Breast epithelium (tissue), 4 donors: ENCODE measurements at places on chromosomes 16 and 17. TPM values are rescaled to one million over a fixed set of nuclear protein-coding genes. Genes with fewer than 3 reads are reported as not detected.

TNS4 gene
- 30.5 TPM for total RNA-seq

SOST gene
- not detected for total RNA-seq

KRTAP29-1 gene
- not detected for total RNA-seq

CD7 gene
- not detected for total RNA-seq

TBC1D3C gene
- total RNA-seq = not detected

CMTM2 gene
- total RNA-seq = not detected

- no peak overlapping the region for H3K4me3 ChIP-seq
- DNase-seq = no peak
- H3K27ac ChIP-seq = no peak overlapping the region
- no peaks in the 10 kb centered on the region for H3K4me1 ChIP-seq
- H3K36me3 ChIP-seq = no peaks in the 10 kb centered on the region
These were observed 1728.3 kb downstream of the TP53TG3F start for GRCh38 chr16:35187665-35188225.

DNA sequence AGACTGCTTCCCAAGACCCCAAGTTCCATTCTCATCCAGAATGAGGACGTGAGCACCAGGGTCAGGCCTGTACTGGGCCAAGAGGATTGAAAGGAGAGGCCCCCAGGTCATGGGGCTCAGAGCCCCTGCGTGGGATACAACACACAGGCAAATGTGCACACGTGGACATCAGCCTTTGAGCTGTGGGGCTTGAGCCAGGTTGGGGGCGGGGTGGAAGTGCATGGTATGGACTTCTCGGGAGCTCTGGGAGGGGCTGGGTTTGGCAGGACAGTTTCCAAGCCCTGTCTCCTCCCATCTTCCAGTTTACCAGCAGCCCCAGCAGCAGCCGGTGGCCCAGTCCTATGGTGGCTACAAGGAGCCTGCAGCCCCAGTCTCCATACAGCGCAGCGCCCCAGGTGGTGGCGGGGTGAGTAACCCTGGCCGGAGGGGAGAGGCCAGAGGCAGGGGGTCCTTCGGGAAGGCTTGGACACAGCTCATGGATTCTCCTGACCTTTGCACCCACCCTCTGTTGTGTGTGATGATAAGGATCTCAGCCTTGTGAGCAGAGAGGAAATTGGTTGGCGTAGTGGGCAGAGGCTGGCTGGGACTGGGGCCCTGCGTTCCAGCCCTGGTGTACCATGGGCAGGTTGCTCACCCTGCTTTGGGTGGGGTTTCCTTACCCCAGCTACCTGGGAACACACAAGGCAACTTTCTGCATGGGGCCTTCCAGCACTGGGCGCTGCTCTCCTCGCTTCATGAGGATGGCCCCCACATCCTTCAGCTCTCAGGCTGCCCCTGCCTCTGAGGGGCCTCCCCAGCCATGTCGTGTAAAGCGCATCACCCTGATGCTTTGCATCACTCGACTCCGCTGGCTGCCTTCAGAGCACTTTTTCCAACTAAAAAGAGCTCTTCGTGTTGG lies 10.4 kb upstream of the LASP1NB start:
- peak; percentile 17 for DNase-seq
- H3K4me1 ChIP-seq = no peaks in the 10 kb centered on the region
- peak overlapping the region; percentile 34 for H3K27ac ChIP-seq
- H3K36me3 ChIP-seq = peaks cover 8% of the 10 kb centered on the region

DNA sequence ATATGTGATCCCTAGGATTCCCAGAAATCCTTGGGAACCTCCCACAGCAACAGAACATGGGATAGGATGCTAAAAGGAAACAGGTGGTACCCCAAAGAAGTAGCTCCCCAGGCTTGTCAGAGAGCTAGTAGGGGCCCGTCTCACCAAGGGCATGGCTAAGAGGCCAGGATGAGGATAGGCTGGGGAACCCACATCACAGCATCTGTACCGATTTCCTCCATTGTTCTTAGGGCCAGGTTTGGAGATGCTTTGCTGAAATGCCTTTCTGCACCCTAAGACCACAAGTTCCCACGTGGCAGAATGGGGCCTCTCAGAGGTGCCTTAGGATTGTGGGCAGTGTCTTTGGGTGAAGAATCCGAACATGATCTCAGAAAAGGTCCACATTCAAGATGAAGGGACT lies 169.5 kb downstream of the HS3ST3B1 start:
- no peak overlapping the region for H3K4me3 ChIP-seq
- no peaks in the 10 kb centered on the region for H3K36me3 ChIP-seq
- no peaks in the 10 kb centered on the region for H3K4me1 ChIP-seq
- H3K27me3 ChIP-seq = no peaks in the 10 kb centered on the region
- DNase-seq = no peak
- H3K27ac ChIP-seq = no peak overlapping the region

- peak overlapping the region; percentile 84 for H3K4me3 ChIP-seq
- peaks cover 8% of the 10 kb centered on the region for H3K4me1 ChIP-seq
- H3K27me3 ChIP-seq = no peaks in the 10 kb centered on the region
- no peaks in the 10 kb centered on the region for H3K36me3 ChIP-seq
- H3K27ac ChIP-seq = peak overlapping the region; percentile 91
These were observed 586 bp downstream of the MEAK7 start for GRCh38 chr16:84503751-84504395.

GRCh38 chr17:51154176-51154575 lies 817 bp downstream of the NME1 start:
- no peaks in the 10 kb centered on the region for H3K27me3 ChIP-seq
- no peak for DNase-seq
- H3K27ac ChIP-seq = peak overlapping the region; percentile 91
- H3K4me1 ChIP-seq = peaks cover 6% of the 10 kb centered on the region
- peak overlapping the region; percentile 79 for H3K4me3 ChIP-seq

DNA sequence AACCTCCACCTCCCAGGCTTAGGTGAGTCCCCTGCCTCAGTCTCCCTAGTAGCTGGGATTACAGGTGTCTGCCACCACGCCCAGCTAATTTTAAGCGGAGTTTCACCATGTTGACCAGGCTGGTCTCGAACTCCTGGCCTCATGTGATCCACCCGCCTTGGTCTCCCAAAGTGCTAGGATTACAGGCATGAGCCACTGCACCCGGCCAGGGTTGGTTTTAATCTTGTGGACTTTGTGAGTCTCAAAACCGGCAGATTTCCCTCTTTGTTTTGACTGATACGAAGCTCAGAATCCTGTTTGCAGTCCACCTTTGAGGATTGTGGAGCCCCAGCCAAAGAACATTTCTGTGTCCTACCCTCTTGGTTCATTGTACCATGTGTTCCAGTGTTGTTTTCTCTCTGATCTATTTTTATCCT lies 16.4 kb upstream of the CPSF4L start:
- peaks cover 8% of the 10 kb centered on the region for H3K4me1 ChIP-seq
- H3K36me3 ChIP-seq = no peaks in the 10 kb centered on the region
- H3K4me3 ChIP-seq = no peak overlapping the region
- DNase-seq = no peak
- H3K27me3 ChIP-seq = no peaks in the 10 kb centered on the region

DNA sequence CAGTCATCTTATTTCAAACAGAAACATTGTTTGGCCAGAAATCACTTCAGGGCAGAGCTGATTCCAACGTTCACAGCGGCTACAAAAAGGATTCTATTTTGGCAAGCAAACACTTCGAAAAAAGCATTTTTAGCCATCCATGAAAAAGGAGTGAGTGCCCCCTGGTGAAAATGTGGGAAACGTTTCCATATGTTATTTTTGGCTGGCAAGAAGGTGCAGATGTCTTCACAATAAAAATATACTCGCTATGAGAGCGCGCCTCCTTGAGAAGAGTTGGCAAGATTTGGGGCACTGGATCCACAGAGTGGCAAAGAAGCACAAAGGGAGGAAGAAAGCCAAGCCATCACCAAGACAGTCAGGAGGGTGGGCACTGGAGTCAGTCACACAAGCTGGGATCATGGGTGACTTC lies 191.1 kb downstream of the CHD9NB start:
- no peak for DNase-seq
- H3K27ac ChIP-seq = no peak overlapping the region
- no peaks in the 10 kb centered on the region for H3K36me3 ChIP-seq
- H3K27me3 ChIP-seq = no peaks in the 10 kb centered on the region
- H3K4me1 ChIP-seq = no peaks in the 10 kb centered on the region
- no peak overlapping the region for H3K4me3 ChIP-seq

- no peak overlapping the region for H3K27ac ChIP-seq
- H3K4me3 ChIP-seq = no peak overlapping the region
- no peaks in the 10 kb centered on the region for H3K27me3 ChIP-seq
- no peaks in the 10 kb centered on the region for H3K4me1 ChIP-seq
These were observed 29.3 kb downstream of the SLC13A5 start for GRCh38 chr17:6683730-6684459.

DNA sequence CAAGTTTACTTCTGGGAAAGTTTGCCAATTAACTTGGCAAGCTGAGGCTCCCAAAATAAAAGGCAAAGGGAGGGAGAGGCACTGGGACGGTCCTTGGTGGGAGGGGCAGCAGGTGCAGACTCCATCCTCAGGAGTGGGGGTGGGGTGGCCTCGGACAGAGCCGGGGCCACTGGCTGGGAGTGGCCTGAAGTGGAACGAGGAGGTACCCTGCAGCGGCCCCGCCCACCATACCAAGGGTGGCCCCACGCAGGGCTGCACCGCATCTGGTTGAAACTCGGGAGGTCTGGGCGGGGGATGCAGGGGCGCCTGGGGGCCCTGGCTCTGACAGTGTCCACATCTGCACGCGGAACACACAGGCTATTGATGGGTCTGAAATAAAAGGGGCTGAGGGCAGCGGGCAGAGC lies 42.4 kb upstream of the SLC38A10 start:
- peak overlapping the region; percentile 86 for H3K27ac ChIP-seq
- no peak for DNase-seq
- H3K4me1 ChIP-seq = peaks cover 25% of the 10 kb centered on the region
- H3K36me3 ChIP-seq = no peaks in the 10 kb centered on the region
- H3K4me3 ChIP-seq = no peak overlapping the region

DNA sequence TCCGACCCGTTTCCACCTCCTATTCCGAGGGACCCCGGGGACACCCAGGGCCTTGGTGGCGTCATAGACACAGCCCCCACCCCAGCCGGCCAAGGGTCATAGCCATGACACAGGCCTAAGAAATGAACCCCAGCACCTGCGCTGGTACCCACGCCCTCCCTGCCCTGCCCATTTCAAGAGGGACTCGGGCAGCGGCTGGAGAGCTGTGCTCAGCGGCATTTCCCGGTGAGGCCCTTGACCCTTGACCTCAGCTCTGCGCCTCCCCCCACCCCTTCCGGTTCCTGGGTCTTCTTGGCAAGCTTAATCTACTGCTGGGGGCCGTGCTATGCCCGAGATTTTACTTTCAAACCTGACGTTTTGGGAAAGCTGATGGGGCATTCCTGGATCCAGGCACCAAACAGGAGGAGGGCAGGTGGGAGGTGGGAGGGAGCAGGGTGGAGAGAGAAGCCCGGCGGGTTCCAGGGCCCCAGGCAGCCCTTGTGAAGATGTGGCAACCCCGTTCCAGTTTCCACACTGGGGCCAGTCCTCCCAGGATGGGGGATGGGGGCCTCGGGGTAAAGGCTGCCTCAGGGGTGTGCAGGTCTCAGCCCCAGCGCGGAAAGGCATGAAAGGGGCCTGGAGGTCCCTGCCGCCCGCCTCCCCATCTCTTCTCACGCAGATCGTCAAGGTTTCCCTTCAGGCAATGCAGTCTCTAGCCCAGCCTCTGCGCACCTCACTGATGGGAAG lies at the start of gene SLC22A31:
TSS of gene SLC22A31 (minus strand) at position 414 of the 726 bp plus-strand sequence. CDS start at position 378, 36 bp downstream.
- peaks cover 9% of the 10 kb centered on the region for H3K4me1 ChIP-seq
- H3K27ac ChIP-seq = no peak within 1 kb of the TSS
- H3K4me3 ChIP-seq = peak within 1 kb of the TSS; percentile 68
- DNase-seq = no peak

DNA sequence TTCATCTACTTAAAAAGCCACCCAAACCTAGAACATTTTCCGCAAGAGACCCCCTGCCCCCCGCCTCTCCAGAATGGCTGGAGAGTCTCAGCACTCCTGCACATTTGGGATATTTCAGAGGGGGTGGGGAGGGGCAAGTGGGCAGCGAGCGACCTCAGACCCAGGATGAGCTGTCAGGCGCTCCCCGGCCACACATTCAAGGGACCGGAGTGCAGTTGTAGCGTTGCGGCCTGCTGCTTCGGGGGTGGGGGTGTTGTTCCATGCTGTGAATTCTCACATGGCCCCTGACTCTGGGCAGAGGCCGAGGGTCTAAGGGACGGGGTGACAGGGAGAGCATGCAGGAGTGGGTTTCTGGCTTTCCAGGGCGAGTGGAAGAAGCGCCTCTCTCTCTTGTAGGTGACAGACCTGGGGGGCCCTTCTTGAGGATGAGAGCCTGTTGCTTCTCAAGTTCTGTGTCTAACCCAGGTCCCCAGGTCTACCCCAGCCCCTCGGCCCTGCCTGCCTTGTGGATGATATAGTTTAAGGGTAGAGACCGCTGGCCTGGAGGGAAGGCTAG lies 231.2 kb downstream of the SEC14L1 start:
- H3K4me1 ChIP-seq = peaks cover 50% of the 10 kb centered on the region
- no peaks in the 10 kb centered on the region for H3K27me3 ChIP-seq
- no peaks in the 10 kb centered on the region for H3K36me3 ChIP-seq
- H3K27ac ChIP-seq = peak overlapping the region; percentile 95

DNA sequence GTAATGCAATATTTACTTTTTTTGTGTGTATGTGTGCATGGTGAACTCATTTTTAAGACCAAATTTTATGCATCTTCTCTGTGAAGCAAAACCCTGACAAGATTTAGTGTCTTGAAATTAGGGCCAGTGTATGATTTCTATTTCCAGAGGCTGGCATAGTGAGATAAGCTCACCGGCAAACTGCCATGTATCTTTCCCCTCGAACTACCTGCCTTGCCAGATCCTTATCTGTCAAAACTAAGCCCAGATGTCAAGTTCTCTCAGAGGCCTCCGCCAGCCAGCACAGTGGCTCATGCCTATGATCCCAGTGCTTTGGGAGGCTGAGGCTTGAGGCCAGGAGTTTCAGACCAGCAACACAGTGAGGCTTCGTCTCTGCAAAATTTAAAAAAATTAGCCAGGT lies 10.0 kb downstream of the USP32 start:
- no peak overlapping the region for H3K4me3 ChIP-seq
- H3K27ac ChIP-seq = no peak overlapping the region
- no peaks in the 10 kb centered on the region for H3K36me3 ChIP-seq
- no peaks in the 10 kb centered on the region for H3K4me1 ChIP-seq
- no peak for DNase-seq

GRCh38 chr17:74272731-74273201 lies 1.3 kb upstream of the DNAI2 start:
- no peak for DNase-seq
- H3K4me1 ChIP-seq = no peaks in the 10 kb centered on the region

DNA sequence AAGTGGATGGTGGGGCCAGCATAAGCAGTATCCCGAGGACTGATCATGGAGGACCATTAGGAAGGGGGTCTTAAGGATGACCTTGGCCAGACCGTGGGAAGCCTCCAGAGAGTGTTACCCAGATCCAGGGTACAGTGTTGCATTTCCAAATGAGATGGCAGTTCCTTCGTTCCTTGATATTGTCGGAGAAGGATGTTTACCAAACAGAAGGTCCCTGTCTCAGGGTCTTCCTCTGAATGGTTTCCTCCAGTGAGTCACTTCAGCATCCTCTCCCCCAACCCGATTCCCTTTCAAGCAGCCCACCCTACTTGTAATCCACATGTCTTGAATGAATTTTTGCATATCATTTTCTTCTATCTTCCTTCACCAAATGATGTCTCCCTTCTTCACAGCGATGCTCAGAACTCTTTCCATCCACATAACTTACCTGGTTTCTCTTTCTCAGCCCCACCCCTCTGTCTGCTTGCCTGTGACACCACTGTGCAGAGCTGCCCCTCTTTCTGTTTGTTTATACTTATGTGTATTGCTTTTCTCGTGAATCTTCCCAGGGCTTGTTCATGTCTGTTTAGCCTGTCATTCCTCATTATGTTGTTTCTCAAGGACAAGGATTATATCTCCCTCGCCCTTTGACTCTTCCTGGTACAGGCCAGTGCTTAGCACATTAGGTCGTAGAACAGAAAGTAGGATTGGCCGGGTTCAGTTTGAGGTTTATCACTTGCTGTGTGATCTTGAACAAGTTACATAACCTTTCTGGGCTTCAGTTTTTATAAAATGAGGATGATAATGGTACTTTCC lies 5.7 kb downstream of the GOSR2 start:
- DNase-seq = no peak
- H3K36me3 ChIP-seq = peaks cover 6% of the 10 kb centered on the region
- no peak overlapping the region for H3K27ac ChIP-seq
- H3K4me1 ChIP-seq = no peaks in the 10 kb centered on the region
